ENCODE measurements at places on chromosomes 3 and 15. TPM values are rescaled to one million over a fixed set of nuclear protein-coding genes. Genes with fewer than 3 reads are reported as not detected.

The SLC6A1 gene
- polyA plus RNA-seq, result 1.6 TPM

The GNAT1 gene
- polyA plus RNA-seq, result not detected

The UBP1 gene
- 41.3 TPM for polyA plus RNA-seq

The CAND2 gene
- 11.7 TPM for polyA plus RNA-seq

The SEMA7A gene
- polyA plus RNA-seq, result 0.98 TPM

The AGTR1 gene
- polyA plus RNA-seq, result 1.9 TPM

The PPP2R3A gene
- polyA plus RNA-seq, result 10.4 TPM

DNA sequence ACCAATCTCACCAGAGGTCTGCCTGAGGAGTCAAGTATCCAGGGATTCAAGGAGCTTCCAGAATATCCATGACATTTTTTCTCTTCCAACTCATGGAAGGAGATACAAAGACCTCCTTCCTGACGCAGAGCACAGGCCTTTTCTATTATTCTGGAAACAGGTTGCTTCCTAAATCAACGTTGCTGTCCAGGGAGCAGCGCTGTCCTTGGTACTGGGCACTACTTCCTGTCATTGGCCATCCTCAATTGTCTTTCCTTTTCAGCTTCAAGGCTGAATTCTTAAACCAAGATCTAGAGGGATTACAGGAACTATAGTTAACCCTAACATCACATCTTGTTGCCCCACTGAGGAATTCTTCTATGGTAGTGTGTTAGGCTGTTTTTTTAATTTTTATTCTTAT is 50.4 kb upstream of the TBC1D21 start:
- DNase-seq, result no peak

DNA sequence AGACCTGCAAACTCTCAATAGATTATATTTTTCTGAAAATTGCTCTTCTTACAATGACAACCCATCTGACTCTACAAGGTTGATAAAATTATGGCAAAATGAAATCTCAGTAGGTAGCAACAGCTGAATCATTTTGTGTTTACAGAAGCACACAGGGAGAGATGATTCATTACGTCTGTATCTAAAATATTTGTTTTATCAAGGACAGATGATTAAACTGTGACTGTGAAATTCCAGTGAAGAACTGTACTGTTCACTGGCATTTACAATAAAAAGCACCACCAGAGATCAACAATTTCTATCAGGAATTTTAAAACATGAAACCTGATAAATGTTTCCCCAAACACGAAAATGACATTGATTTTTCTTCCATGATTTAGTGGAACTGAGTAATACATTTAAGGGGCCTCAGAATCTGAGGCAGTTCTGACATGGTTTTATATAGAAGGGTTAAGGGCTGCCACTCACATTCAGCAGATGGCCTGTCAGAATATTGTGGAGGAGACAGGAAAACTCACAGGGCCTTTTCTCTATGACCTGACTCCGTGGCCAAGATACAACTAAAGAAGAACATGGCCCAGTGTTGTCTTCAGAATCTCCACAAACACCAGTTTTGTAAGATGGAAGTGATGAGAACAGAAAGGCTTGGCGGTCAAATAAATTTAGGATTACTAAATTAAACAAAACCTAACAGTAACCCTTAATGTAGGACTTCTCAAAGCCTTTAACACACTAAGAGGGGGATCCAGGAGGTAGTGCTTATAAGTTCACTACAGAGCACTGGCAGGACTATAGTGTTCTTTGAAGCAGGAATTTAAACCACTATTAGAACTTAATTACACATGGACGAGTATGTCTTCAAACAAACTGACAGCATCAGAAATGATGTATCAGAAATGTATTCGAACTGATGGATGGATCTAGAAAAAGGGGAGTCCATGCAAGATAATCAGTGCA is 25.9 kb downstream of the RAD18 start:
- no peak for DNase-seq

- no peak for DNase-seq
These were observed 117.5 kb downstream of the PGPEP1L start for GRCh38 chr15:98889930-98890695.

GRCh38 chr15:42121021-42121420 is 26.7 kb upstream of the PLA2G4D start:
- no peak for DNase-seq

DNA sequence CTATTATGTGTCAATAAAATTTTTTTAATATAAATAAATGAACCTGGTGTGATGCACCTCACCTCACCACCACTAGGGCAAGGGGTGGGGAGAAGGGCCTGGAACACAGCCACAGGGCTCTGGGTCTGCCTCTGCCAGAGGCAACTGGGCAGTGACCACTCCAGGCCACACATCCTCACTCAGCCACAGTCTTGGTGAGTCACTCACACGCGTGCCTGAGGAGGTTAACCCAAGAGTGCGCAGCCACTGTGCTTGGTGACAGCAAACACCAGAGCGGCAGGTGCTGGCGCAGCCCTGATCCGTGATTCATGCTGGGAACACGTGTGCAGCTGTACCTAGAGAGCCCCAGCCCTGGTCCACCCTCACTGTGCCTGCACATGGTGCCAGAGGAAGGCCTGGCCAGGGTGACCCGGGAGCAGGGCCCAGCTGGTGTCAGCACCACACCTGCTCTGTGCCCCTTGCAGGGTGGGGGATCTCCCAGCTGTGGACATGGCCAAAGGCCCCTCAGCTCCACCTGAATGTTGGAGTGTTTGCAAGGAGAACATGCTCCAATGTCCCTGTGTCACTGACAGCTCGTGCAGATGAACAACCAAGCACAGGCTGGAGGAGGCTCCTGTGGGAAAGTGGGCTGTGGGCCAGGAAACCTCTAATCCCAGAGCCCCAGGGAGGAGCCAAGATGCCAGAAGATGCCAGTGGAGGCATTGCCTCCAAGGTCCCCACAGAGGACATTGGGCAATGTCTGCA is 2.1 kb downstream of the SLC41A3 start:
- DNase-seq, result peak; percentile 68

- DNase-seq, result no peak
These were observed 180.2 kb downstream of the VPS13C start for GRCh38 chr15:61880084-61880483.

GRCh38 chr3:136120373-136121348 is 75.5 kb downstream of the MSL2 start:
- no peak for DNase-seq

- no peak for DNase-seq
These were observed 207.7 kb upstream of the PDZRN3 start for GRCh38 chr3:73832426-73832825.

- no peak for DNase-seq
These were observed 98.6 kb downstream of the TPRA1 start for GRCh38 chr3:127491909-127492308.

DNA sequence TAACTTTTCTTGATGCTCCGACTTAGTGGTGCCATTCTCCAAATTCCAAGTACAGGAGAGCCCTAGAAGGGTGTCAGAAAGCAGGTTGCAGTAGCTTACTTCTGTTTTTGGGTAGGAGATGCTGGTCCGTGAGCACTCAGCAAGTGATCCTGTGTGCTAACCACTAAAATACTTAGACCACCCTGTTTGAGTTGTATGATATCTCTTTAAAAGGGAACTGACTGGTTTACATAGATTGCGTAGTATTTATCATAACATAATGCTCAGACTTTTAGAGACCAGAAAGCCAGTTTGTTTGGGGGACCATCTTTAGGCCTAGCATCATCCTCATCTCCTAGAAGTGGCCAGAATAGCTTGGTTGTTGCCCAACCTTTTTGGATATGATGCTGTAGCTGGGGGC is 26.7 kb downstream of the CTDSPL start:
- DNase-seq, result no peak

GRCh38 chr3:65854606-65855304 is 184.0 kb downstream of the MAGI1 start:
- no peak for DNase-seq

- DNase-seq, result no peak
These were observed 149.8 kb downstream of the TMCO5A start for GRCh38 chr15:38084289-38084688.

DNA sequence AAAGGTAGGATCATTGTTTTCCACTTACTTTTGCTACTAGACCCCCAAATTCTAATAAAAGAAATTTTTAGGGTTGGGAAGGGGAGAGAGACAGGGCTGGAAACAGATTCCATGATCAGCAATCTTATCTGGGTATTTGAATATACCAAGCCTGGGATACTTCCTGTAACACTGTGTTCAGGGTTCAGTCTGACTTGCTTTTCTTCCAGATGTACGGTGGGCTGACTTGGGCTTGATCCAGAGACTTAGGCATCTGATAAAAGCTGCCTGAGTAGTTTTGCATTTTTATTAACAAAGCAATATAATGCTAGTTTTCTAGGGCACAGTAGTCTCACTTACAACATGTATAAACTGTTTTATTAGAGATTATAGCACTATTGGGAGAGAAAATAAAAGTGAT is 49.2 kb downstream of the KCNMB2 start:
- DNase-seq, result no peak

DNA sequence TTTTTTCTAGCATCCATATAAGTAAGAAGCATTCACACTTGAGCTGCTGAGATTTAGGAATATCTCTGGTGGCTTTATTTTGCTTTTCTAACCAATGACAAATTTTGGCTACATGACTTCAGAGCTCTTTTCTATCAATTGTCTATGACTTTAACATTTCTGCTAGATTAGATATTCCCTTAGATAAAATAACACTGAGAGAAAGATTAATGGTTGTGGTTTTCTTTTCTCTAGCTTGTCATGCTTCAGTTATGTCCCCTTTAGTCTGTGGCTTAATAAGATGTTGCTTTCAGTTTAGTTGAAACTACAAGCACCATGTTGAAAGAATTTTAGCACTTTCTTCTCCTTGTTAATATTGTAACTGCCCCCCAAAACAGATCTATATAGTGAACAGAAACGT is 665.6 kb upstream of the CCDC54 start:
- DNase-seq, result no peak

DNA sequence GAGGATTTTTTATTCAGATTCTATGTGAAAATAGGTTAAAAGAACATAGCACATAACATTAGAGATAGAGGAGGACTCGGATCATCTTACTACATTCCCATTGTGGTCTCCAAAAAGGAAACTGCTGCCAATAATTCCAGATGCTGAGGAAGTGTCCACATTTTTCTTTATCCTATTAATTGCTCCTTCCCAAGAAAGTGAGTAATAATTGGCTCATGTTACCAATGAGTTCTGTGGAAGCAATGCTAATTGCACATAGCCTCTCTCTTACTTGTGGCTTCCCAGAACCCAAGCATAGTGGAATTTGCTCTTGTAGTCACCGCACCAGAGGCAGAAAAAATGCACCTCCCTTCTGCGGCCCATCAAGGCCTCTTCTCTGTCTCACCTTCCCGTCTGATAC is 208.4 kb downstream of the PLOD2 start:
- DNase-seq, result no peak

DNA sequence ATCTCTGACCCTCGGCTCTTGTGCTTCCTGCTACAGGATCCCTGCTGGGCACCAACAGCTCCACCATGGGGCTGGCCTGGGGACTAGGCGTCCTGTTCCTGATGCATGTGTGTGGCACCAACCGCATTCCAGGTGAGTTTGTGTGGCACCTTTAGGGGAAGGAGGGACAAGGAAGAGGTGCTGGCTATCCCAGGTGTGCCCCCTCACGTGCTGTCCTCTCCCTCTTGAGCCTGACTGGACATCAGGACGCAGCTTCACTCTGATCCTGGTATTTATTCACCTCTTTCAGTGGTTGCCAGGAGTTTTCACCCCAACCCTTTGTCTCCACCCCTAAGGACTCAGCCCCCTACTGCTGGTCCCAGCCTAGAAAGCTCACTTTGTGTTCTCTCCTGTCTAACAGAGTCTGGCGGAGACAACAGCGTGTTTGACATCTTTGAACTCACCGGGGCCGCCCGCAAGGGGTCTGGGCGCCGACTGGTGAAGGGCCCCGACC is 960 bp downstream of the THBS1 start:
- peak; percentile 68 for DNase-seq

GRCh38 chr3:183518491-183519251 is 36.8 kb downstream of the KLHL6 start:
- DNase-seq, result no peak

DNA sequence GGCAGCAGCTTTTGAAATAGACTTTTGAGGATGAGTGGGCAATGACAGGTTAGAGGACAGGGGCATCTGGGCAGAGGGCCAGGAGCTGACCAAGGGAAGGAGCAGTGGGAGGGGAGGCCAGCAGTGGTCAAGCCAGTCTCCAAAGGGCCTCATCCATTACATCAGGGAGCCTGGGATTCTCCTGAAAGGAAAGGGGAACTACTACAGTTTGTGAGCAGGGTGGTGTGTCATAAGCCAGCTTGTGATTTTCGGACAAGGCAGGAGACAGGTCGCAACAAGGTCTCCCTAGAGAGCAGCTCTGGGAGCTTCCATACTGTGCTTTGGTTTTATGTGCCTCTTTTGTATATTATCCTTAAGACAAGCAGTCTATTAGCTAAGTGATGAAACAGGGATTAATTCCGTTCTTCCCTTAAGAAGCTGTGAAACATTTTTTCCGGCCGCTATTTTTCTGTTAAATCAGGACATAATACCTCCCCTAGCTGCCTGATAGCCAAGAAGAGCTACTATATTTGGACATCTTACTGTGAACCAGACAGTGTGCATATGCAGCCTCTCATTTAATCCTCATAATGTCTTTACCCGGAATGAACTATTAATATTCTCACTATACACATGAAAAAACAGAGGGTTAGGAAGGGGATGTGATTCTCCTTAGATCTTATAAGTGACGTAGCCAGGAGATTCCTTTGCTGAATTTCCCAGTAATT is 46.4 kb downstream of the C2CD4B start:
- DNase-seq, result no peak

DNA sequence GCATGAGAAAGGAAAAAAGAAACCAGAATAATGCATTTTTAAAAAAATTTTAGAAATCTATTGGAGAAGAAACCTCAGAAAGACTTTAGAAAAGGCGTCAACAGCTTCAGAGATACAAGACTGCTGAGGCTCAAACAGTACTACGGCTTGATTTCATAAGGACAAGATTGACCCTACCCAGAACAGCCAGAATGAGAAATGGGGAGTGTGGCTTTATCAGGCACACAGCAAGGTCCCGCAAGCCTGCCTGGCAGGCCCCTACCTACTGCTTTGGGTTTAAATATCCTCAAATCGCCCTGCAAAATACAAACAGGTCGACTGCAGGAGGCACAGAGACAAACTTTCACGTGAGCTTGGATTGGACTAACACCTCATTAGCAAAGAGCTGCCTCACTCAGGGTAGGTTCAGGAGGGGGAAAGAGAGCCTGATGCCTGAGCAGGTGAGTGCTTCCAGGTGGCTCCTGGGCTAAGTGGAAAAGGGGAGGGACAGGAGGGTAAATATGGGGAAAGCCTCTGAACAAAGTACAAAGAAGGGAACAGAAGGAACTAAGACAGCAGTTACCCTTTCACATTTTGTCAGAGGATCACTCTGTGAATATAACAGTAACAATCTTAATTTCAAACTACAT is 87.5 kb downstream of the RORA start:
- DNase-seq, result no peak

- no peak for DNase-seq
These were observed 101.0 kb downstream of the ANP32A start for GRCh38 chr15:68719672-68720071.

DNA sequence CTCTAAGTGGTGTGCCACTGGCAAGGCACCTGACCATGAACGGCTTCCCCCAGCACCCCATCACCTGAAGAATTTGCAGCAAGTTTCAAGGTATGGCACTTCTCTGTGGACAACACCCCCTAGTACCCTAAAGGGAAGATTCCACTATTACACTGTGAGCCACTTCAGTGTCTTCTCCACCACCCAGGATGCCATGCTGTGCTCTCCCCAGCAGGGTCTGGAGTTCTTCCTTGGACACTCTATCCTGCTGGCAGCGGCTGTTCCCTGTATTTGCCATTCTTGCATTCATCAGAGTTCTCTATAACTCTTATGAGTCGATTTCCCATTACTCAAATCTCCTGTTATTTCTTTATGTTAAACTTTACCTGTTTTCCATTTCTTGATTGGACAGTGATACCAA is 33.9 kb upstream of the RNU6-1 start:
- DNase-seq, result no peak

Data from heart left ventricle (tissue), 16 donors.